ENCODE measurements at places on chromosomes 12 and 14.
A peak's percentile ranks its signal among the peaks of the same experiment; 100 is the strongest.

DNA sequence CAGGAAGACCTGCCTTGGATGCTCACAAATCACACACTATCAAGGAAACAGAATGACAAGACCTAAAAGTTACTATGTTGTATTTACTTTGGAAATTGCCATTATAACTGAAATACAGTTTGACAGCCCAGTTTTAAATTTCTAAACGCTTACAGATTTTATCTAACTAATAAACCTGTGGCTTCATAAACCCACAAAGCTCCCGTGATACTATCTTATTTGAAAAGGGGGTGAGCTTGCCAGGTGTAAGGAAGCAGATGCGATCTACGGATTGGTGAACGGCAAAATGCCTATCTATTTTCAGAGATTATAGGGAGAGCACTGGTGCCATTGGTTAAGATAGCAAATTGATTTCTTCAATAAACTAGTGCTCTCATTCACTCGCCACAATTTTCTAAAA, 485.5 kb downstream of the BCAT1 start:
- no peak for DNase-seq

- DNase-seq, result no peak
These were observed 14.5 kb upstream of the DUSP6 start for GRCh38 chr12:89366676-89367364.

DNA sequence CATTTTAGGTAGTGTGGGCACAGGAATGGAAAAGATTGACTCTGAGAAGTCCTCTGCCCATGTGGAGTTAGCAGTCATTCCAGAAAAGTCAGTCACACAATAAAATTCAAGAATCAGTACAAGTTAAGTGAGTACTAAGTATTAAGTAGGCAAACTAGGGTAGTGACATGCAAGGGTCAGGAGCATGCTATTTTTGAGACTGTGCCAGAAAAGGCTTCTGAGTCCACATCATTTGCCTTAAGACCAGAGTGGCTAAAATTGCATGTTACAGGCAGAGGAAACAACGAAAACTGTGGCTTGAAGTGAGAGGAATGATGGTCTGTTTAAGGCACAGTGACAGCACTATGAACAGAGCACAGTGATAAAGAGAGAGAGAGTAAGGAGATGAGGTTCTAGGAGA, 108.9 kb downstream of the SLC6A15 start:
- DNase-seq, result no peak

GRCh38 chr12:108570743-108571608, 8.6 kb downstream of the ISCU start:
- no peak for DNase-seq

GRCh38 chr14:61190341-61190740, 90.8 kb downstream of the TMEM30B start:
- DNase-seq, result no peak

DNA sequence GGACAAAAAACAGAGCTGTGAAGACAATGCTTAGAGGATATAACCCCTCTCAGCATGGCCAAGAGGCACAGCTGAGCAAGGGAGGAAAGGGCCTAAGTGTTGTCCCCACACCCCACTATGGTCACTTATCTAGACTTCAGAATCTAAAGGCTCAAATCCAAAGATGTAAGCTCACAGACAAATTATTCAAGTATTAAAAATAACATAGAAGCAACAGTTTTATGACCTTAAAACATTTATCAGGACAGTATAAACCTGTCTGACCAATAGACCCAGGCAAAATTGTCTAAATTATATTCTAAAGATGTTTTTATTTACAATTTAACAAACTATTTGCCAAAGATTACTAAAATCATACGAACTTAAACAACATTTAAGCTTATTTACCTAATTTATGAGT, 28.1 kb upstream of the PRICKLE1 start:
- DNase-seq, result no peak

DNA sequence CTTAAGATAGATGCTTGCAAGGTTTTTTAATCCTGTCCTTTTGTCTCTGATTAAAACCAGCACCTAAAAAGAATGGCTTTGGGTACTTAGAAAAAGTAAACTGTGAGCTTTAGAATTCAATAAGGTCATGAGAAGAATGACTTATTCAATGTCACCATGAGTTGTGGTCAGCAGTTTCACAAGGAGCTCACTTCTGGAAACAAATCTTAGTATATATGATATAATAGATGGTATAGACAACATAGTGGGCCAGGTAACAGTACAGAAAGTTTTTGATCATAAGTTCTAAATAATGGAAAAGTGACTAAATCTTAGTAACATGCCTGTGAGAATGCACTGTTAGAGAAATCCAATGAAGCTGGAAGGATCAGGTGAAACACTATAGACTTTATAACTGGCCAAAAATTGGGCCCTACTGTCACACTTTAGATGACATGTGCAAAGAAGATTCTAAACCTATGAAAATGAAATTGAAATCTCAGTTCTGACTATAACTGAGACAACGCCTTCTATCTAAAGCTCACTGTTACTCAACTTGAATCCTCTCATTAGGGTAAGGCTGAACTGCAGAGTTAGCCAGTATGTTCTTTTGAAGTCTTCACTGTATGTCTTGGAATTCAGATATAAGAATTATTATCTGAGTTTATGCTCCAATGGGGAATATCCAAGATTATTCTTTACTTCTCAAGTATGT, 42.4 kb upstream of the RAD51AP1 start:
- DNase-seq, result no peak

- DNase-seq, result no peak
These were observed 88.3 kb downstream of the FIGNL2 start for GRCh38 chr12:51760231-51760630.

GRCh38 chr12:94299846-94300245, 151.5 kb downstream of the PLXNC1 start:
- no peak for DNase-seq

DNA sequence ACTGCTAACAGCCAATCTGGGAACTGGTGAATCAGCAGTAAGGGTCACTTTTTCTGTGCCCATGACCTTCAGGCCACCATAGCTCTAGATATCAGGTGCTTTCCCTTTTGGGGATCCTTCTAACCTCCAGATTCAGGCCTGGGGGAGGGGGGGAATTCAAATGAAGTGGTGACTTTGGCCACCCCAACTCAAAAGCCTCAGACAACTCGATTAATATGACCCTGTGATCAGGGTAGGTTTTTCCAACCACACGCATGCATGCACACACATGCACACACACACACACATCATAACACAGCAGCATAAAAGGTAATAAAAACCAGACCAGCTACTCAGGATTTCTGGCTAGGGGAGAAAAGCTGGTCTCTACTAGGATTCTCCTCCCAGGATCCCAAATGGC, 5.3 kb downstream of the TBX3 start:
- DNase-seq, result no peak

- no peak for DNase-seq
These were observed 29.3 kb upstream of the PLEK2 start for GRCh38 chr14:67441256-67441655.

DNA sequence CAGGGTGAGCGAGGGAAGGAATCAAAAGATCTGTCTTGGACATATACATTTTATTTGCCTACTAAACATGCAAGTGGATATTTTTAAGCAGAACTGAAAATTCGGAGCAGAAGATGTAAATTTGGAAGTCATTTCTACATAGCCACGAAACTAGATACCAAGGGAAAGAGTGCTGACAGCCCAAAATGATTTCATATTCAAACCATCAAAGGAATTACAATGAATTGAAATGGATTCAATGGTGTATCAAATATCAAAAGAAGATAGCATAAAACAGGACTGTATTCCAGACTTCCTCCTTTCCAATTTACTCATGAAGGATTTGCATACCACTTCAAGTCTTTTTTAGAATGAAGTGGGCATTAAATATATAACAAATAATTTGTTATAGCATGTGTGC, 313.5 kb upstream of the KITLG start:
- no peak for DNase-seq

DNA sequence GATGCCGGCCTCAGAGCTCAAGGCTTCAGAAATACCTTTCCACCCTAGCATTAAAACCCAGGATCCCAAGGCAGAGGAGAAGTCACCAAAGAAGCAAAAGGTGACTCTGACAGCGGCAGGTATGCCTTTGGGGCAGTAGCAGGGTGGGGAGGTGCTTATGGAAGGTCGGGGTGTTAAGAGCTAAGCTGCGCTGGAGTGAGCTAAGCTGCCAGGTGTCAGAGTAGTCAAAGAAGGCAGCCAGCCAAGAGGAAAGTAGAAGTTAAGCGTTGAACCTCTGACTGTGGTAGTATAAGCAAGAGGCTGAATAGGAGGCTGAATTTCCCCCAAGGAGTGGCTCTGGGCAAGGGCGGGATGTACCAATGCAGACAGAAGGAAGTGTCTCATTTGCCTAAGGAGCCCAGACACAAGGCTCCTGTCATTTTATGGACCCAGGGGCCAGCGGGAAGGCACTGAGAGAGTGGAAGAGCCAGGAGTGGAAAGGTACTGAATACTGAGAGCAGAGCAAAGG, 29.2 kb downstream of the DYRK4 start:
- DNase-seq, result no peak

GRCh38 chr12:117820216-117820907, 148.4 kb downstream of the KSR2 start:
- DNase-seq, result no peak

- no peak for DNase-seq
These were observed 38.9 kb upstream of the BDKRB2 start for GRCh38 chr14:96165493-96166436.

GRCh38 chr14:105363847-105364708, 34.3 kb upstream of the TEX22 start:
- peak; percentile 15 for DNase-seq

DNA sequence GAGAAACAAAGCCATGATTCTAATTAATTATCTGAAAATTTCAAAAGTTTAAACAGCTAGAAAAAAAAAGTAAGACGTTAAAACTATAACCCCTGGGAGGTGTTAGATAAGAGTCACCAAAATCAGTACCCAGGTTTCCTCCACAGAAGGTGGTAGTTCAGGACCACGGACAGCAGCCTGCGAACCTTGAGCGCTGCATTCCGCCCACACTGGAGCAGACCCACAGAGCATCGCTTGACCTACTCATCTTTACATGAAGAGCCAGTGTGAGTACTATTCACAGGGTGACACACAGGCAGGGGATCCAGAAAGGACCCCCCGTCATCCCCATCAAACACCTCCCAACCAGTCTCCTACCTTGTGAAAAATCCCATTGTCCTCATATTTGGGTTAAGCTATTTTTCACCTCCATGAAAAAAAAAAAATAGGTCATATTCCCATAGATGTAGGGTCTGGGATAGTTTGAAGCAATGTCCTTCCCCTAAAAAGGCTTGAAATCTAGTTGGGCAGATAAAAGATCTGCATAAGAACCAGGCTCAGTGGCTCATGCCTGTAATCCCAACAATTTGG, 8.8 kb upstream of the CHGA start:
- peak; percentile 52 for DNase-seq

- no peak for DNase-seq
These were observed 30.3 kb downstream of the HIP1R start for GRCh38 chr12:122865268-122866231.

GRCh38 chr12:104524034-104524832, 67.5 kb downstream of the CHST11 start:
- no peak for DNase-seq

DNA sequence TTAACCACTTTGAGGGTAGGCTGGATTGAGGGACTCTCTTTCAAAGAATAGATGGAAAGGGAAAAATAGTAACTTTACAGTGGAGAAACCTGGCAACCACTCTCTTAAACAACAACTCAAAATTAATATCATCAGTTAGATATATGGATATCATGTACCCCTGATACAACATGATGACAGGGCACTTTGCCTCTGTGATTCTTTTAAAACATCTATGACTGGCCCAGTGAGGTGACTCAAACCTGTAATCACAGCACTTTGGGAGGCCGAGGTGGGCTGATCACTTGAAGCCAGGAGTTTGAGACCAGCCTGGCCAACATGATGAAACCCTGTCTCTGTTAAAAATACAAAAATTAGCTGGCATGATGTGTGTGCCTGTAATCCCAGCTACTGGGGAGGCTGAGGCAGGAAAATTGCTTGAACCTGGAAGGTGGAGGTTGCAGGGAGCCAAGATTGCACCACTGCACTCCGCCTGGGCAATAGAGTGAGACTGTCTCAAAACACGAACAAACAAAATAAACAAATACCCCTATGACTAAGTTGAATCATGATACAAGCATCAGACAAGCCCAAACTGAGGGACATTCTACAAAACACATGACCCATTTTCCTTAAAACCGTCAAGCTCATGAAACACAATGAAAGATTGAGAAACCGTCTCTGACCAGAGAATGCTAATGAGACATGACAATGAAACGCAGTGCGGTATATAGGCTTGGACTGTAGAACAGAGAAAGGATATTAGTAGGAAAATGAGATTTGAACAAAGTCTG, 26.4 kb upstream of the SLC7A8 start:
- DNase-seq, result no peak

- no peak for DNase-seq
These were observed 86.8 kb upstream of the ADAMTS20 start for GRCh38 chr12:43638806-43639205.

DNA sequence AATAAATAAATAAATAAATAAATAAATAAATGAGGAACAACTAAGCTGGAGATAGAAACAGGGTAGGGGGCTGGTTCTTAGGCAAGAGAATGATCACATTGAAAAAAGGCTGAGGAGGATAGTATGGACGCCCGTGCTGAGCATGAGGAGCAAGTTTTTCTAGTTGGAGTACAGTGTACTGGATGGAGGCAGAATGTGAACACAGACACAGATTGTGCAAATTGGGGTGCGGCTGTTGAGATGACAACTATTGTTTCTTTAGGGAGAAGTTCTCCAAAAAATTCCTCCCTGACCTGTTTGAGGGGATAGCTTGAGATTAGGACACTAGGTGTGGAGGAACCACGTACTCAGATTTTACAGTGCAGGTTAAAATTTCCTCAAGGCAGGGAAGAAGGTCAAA, 979 bp upstream of the BIN2 start:
- DNase-seq, result no peak

GRCh38 chr14:95523815-95524448, 7.5 kb upstream of the SYNE3 start:
- no peak for DNase-seq

DNA sequence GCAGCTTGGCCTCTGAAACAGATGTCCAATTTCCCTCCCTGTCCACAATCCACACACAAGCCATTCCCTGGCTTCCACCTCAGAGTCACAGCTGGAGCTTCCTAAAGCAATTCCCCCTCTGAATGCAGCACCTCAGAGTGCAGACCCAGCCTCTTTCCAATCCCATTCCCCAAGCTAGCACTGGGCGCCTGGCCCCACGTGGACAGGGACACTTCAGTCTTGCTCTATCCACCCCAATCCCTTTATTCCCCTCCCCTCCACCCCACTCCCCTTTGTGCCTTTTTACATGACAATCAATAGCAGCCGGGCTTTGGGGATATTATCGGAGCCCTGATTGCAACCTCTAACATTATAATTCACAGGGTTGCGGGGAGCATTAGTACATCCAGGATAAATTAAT, 292.6 kb downstream of the TTC8 start:
- no peak for DNase-seq

GRCh38 chr14:68888025-68888850, 90.9 kb downstream of the ACTN1 start:
- no peak for DNase-seq

All from stimulated activated CD4-positive, alpha-beta T cell treated with anti-CD3 and anti-CD28 coated beads, Interleukin-4, amount 100 ng/mL, for 48 hours (primary cell).